ENCODE measurements at places on chromosomes 16 and 17.
A peak's percentile ranks its signal among the peaks of the same experiment; 100 is the strongest.

DNA sequence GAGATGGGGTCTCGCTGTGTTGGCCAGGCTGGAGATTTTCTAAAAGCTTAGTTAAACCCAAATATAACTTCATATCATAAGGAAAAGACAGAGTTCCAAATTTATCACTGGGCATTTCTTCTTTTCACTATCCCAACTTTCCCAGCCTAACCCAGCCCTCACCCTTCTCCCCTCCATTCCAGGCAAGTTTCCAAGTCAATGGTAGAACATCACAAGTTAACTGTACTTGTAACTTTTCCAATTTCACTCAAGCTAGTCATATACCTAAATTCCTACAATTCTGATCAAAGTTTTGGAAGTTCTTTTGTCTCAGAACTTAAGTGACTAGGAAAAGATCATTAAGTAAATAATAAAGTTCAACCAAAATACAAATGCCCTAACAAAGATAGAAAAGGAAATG is 61.2 kb downstream of the USP32 start:
- no peak for DNase-seq

DNA sequence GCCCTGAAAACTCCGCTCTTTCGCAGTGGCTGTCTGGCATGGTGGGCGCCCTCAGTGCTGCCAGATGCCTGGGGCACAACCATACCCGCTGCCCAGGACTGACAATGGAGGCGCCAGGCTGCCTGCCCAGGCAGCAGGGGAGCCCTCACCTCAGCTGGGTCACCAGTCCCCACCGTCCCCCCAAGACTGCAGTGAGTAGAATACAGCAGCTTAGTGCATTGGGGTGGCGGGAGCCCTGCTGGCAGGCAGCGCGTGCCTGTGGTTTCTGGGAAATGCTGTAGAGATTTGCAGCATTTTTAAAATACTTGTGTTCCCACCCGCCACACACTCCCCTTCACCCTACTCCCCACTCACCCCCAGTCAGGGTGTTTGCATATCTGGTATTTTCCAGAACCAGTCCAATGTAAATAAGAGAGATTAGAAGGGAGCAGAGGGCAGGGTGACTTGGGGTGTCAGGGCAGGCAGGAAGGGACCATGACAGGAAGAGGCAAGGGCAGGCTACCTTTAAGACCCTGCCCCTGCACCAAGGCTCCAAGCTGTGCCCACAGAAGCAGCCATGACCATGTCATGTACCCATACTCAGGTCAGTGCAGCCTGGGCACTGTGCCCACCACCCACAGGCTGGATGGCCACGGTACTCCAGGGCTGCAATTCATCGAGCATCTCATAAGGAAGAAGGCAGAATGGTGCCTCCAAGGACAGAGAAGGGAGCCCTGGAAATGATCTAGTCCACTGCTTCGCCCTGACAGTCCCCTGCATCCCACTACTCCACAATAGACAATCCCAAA is 21.5 kb downstream of the MYO18A start:
- DNase-seq: no peak

GRCh38 chr17:75778861-75779249 is 5.8 kb upstream of the UNK start:
- DNase-seq: peak; percentile 87

DNA sequence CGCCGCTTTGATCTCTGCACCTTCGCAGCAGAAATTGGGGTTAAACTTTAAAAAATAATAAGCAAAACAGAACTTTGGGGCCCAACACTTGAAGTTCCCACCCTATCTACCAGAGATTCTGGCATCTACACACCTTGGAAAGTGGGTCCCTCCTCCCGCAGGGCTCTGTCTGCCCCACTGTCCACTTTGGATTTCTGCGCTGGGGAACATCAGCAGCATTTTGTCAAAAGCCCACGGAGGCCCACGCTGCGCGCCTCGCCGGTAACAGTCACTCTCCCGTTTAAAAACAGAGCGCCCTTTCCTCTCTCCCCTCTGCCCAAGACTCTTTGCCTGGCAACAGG is 725 bp upstream of the WNT9B start:
- DNase-seq: no peak

DNA sequence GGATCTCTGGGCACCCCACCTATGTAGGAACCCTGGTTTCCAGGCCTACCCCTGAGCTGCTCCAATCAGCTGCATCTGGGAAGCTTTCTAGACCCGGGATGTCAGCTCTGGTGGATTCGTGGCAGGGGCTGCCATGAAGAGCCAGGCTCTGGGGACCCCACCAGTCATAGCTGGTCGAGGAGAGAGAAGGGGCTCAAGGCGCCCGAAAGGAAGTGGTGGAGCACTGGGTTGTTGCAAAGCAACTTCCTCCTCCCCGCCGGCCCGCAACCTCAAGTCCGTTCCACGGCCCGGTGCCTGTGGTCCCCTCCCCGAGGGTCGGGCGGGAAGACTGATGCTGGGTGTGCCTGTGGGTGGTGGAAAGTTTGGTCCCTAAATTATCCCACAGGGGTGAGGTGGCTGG is 10.2 kb downstream of the TBKBP1 start:
- DNase-seq: no peak

DNA sequence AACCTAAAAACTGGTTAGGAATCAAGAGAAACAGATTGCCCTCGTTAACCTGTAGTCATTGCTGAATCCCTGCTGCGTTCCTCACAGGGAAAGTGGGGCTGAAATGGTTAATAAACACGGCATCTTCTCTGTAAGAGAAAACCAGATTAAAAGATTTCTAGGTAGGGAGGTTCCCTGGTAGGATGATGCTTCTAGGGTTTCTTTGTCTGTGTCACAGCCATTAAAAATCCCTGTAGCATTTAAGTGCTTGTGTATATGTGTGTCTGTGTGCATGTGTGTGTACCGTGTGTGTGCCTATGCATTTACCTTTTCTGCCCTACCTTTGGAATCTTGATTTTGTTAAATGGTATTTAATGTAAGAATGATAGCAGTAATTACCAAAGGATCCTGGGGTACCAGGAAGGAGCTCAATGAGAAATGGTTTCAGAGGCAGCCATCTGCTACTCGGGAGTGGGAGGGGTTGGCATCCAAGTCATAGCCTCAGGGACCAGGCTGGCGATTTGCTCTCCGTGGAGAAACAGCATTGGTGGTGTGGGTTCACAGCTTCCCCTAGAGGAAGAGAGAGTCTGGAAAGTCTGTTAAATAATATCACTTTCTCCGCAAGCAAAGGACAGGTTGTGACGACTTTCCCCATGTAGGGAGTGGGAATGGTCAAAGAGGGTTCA is 177.1 kb downstream of the HS3ST4 start:
- no peak for DNase-seq

DNA sequence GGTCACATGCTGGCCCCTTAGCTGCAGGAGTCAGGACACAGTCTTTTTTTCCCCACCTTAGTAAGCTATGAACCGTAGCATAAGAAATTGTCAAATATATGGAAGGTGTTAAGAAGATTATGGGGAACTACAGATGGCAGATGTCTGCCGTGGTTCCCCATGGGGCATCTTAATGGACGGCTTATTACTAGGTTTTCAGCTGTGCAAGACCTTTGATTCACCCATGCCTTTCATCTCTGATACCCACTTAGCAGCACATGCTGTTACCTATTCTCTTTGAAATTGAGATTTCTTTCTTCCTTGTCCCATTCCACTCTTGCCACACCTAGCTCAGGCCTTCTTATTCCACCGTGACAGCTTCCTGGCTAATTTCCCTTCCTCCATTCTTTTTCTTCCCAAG is 70.7 kb downstream of the RPTOR start:
- no peak for DNase-seq

DNA sequence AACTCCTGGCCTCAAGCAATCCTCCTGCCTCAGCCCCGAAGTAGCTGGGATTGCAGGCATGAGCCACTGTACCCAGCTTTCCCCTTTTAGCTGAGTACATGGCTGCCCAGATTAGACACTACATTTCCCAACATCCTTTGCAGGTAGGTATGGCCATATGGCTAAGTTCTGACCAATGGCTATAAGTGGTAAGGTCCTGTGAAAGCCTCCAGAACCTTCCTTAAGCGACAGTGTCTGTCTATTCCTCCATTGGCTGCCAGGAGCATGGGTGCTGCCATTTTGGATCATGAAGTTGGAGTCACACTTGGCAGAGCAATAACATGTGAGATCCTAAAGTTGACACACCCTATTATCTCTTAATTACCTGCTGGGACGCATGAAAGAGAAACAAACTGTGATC is 24.4 kb upstream of the CRHR1 start:
- no peak for DNase-seq

DNA sequence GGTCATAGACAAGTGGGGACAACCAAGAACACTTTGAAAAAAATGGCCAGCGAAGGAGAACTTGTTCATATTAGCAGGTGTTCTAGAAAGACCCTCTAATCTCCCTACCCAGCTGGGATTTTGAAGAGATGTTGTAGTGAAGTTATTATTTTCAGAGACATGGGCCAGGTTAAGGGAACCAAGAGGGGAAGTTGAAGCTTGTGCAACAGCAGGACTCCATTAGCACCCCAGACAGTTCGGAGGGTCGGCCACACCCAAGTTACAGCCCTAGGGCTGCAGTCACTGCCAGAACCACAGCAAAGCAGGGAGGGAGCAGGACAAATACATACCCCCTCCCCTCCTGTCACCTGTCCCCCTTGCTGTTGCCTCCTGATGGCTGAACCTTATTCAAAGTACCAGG is 42.3 kb downstream of the WSB1 start:
- DNase-seq: no peak
